Activated naive CD4-positive, alpha-beta T cell treated with anti-CD3 and anti-CD28 coated beads for 36 hours (primary cell): ENCODE measurements at places on chromosomes 7 and 10. TPM values are rescaled to one million over a fixed set of nuclear protein-coding genes. Genes with fewer than 3 reads are reported as not detected.

The HTRA1 gene
- not detected for total RNA-seq

The GSTO2 gene
- 3.0 TPM for total RNA-seq

The OR2A42 gene
- not detected for total RNA-seq

The SLC18A3 gene
- not detected for total RNA-seq

The SCART1 gene
- 1.5 TPM for total RNA-seq

The ARPC1A gene
- total RNA-seq: 47.7 TPM

The KCNH2 gene
- total RNA-seq: 0.17 TPM
